ENCODE measurements at places on chromosomes 7 and 10.
A peak's percentile ranks its signal among the peaks of the same experiment; 100 is the strongest.

DNA sequence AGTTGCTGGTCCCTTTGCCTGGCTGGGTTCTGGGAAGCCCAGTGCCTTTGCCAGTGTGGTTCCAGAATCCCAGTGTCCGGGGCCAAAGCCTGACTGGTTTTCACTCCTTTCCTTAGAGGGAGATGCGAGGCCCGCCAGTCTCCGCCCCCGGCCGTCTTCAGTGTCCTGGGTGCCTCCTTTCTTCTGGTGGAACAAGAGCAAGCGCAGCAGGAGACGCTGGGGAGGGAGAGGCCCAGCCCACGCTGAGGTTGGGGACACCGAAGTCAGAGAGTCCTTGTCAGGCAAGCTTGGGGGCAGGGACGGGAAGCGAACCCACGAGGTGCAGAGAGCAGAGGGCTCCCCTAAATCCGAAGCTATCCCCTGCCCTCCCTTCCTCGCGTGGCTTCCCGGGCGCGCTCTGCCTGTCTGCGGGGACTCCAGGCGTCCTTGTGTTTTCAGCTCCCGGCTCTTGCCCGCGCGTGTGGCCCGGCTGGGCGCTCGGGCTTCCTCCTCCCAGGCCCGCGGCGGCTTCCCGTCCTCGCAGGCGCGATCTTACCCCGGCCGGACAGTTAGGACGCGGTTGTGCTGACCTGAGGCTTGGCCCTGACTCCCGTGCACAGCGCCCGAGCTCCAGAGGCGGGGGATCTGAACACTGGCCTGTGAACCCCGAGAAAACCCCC is 60.6 kb upstream of the UBE3C start:
- DNase-seq = no peak

GRCh38 chr7:84792231-84792893 is 394.5 kb downstream of the SEMA3D start:
- DNase-seq = no peak

DNA sequence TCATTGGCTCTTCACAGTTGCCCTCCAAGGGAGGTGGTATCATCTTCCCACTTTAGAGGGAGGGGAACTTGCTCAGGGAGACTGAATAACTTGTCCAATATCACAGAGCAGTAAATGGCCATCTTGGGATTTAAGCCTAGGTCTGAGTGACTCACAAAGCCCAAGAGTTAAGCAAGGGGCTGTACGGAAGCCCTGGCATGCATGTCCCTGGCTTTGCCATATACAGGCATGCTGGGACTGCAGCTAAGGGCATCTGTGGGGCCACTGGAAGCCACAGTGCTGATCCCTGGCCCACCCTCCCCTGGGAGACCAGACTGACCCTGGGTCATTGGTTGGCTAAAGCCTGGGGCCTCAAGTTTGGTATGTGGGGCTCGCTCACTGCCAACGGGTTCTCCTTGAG is 3.1 kb downstream of the VSIR start:
- DNase-seq = no peak

DNA sequence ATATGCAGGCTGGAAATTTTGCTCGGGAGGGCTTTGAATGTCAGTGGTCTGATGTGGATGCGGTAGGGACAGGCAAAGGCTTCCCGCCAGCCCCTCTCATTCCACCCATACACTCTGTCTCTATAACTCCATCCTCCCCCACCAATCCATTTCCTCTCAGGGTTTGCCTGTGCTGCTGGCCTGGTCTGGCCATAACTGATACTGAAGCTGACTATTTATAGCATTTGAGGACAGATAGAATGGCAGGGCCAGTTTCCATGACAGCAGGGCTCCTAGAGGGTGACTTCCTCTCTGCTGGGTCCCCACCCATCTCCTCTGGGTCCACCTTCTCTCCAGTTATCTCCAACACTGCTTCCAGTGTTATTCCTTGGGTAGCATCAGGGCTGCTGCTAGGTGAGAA is 6.6 kb upstream of the PDLIM1 start:
- no peak for DNase-seq

- DNase-seq = no peak
Observed at GRCh38 chr7:143120691-143121405, 11.0 kb upstream of the PIP start.

DNA sequence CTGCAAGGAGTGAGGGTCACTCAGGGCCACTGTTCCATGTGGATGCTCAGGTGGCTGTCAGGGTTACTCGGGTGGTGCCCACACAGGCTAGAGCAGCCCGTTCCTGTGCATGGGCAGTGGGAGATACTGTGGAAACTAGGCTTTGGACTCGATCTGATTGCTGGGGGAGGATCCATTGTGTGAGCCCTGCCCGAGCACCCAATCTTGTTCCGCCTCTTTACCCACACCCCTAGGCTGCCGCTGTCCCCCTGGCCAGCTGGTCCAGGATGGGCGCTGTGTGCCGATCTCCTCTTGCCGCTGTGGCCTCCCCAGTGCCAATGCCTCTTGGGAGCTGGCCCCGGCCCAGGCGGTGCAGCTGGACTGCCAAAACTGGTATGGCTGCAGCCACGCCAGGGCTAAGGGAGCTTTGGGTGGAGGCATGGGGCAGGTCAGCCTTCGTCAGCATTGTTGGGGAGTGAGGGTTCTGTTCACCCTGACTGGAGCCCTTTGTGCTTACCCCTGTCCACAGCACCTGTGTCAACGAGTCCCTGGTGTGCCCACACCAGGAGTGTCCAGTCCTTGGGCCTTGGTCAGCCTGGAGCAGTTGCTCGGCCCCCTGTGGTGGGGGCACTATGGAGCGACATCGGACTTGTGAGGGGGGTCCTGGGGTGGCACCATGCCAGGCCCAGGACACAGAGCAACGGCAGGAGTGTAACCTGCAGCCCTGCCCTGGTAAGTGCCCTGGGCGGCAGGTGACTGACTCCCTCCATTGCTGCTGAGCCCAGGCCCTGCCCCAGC is 12.4 kb upstream of the ZNF862 start:
- no peak for DNase-seq

DNA sequence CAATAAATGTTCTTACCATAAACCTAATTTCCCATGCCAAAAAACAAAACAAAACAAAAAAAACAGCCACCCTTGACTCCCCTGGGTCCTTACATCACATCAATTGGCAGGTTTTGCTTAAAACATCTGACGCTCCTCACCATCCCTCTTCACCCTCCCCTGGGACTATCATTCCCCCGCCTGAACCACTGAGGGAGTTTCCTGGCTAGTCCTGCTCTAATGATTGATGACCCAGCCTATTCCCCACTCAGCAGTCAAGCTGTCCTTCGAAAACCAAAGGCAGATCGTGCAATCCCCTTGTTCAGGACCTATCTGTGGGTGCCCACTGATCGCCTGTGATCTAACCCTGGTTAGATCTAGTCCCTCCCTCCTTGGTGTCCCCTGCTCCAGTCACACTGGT is 11.2 kb upstream of the FRMPD2 start:
- no peak for DNase-seq

DNA sequence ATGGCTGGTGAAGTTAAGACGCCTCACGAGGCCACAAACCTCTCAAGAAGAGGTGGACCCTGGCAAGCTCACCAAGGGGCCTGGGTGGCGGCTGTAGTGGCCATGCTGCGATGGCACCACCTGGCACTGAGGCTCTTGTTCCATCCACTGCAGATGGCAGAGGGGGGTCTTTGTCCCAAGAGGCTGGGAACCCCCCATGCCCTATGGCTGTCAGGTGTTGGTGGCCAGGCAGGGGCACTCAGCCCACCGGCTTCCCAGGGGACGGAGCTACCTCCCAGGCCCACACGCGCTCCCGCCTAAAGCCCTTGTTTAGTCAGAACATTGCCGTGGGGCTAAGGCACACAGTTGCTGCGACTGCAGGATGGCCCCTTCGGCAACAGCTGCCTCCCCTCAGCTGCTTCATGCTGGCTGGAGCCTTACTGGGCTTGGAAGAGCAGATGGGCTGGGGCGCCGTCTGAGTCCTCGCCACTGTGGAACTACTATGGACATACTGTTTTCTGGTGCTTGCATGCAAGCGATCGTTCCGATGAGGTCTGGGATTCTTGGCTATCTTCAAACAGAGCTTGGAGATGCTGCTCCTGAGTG is 46.8 kb downstream of the DPYSL4 start:
- no peak for DNase-seq

GRCh38 chr7:26397332-26397731 is 105.7 kb downstream of the SNX10 start:
- no peak for DNase-seq

GRCh38 chr10:95133997-95134396 is 60.0 kb upstream of the ACSM6 start:
- no peak for DNase-seq

DNA sequence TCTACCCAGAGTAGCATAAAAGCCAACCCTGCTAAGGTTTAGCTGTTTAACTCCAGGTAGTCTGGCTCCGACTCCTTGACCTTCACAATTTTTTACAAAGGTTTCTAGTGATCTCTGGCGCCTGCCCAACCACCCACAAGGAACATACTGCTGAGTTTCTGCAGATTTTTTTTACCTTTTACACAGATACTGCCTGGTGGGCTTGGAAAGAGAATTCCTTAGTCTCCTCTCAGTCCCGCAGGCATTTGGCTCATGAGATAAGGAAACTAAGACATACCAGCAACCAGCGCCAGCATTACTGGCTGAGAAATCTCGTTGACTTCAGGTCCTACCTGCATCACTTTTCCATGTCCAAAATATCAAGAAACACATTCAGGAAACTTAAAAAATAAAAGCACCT is 51.1 kb upstream of the LYZL1 start:
- DNase-seq = no peak

DNA sequence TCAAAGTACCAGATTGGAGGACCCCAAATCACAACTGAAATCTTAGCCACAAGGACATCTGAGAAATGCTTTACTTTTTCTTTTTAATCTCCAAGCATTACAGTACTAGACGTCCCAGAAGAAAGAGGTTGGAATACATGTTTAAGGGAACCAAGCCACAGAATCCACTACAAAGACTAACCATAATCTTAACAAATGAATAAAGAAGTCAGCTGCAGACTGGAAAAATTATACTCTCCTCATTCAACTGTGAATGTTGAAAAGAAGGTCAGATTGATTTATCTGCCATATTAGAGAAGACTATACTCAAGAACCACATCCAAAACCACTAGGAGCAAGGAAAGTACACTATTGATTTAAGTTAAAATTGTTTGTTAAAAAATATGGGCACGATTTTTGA is 102.1 kb upstream of the ABCB5 start:
- no peak for DNase-seq

DNA sequence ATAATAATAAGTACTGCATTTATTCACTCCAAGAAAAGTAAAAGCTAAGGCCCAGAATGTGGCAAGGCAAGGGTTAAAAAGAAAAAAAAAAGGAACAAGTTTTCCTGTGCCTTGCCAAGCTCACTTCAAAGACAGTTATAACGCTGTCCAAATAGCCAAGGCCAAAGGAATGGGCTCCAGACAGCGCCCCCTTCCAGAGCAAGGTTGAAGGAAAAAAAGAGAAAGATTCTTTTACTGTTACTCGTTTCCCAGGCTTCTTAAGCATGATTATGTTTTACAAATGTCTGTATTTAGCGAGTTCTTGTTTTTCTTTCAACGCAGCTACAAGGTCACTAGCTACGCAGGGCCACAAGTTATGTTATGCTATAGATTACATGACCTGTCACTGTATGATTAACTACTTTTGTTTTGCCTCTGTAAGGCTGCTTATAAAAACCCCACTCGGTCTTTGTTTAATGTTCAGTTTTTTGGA is 9.1 kb upstream of the EIF4H start:
- no peak for DNase-seq

GRCh38 chr10:24790599-24790998 is 66.9 kb upstream of the ARHGAP21 start:
- peak; percentile 88 for DNase-seq

DNA sequence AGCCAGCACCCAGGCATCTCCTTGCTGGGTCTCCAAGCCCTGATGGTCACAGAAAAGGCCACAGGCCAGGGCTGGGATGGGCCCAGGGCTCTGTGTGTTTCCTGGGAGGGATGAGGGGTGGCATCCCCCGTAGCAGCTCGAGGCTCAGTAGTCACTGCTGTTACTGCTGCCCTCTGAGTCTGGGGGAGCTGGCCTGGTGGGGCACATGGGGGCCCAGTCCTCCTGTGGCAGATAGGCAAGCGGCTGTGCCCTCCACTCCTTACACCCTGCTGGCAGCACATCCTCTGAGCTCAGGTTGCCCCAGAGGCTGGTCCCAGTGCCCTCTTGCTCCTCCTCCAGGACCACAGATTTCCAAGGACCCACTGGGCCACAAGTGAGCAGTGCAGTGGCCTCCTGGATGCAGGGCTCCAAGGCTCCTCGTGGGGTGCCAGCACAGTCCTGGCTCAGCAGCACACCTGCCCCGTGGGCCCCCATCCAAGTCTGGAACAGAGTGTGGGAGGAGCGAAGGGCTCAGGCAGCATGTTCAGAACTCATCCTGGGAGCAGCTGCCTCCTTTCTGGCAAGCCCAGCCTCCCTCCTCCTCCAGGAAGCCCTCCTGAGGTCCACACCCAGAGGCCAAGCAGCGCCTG is 31.5 kb upstream of the TUBB8 start:
- DNase-seq = no peak

- DNase-seq = no peak
Observed at GRCh38 chr7:40586197-40586596, 451.4 kb downstream of the SUGCT start.

- DNase-seq = no peak
Observed at GRCh38 chr7:41979834-41980307, 257.1 kb downstream of the GLI3 start.

- peak; percentile 66 for DNase-seq
Observed at GRCh38 chr7:6446838-6447580, 745 bp downstream of the DAGLB start.

- DNase-seq = no peak
Observed at GRCh38 chr10:89942217-89942616, 240.8 kb downstream of the KIF20B start.

- DNase-seq = no peak
Observed at GRCh38 chr7:120733143-120733542, 124.8 kb downstream of the TSPAN12 start.

DNA sequence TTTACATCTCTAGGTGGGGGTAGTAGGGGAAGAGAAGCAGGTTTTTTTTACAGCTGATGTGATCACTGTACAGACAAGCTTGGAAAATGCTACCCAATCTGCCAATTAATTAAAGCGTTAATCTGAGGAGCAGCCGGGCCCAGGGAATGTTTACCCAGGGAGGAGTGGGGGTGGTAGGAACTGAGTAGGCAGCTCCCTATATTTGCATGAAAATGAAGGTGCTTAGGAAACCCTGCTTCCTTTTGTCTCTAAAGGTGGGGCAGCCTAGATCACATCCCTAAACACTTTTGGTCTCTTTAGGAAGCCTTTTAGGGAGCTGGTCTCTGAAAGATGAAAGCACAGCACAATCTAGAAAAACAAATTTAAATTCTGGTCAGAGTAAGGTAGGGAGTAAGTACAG is 53.0 kb upstream of the NFKB2 start:
- peak; percentile 40 for DNase-seq

- no peak for DNase-seq
Observed at GRCh38 chr7:52257890-52258289, 777.5 kb upstream of the POM121L12 start.

DNA sequence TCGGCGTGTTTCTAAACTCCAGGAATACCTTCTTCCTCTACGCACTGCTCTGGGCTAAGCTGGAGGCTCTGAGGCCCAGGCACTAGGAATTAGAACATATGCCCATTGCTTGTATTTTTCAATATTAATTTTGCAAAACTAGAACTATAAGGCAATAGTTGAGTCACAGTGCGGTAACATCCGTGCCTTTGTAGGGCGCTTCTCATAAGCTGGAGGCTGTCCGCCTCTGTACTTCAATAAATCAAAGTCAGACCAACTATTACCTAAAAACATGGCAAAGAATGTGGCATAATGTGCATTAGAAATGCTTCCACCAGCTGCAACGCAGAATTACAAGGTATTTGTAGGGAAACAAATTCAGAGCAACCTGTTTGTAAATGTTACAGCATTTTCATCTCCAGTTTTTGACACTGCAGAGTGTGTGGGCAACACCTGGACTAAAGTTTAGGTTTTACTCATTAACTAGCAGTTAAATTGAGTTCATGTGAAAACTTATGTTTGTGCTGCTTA is 440 bp upstream of the MINDY3 start:
- DNase-seq = no peak

GRCh38 chr10:105691811-105692210 is 1050.7 kb downstream of the SORCS3 start:
- DNase-seq = peak; percentile 12
